Lung microvascular endothelial cell (primary cell): ENCODE measurements at places on chromosomes 3 and 15. TPM values are rescaled to one million over a fixed set of nuclear protein-coding genes. Genes with fewer than 3 reads are reported as not detected.
A peak's percentile ranks its signal among the peaks of the same experiment; 100 is the strongest.

Gene OR5K2
- not detected in 2 replicates for total RNA-seq

Gene APOD
- total RNA-seq: 2.4 and 144 TPM in 2 replicates

Gene TTLL13
- under 0.01 TPM in 2 replicates for total RNA-seq

Gene DISP2
- total RNA-seq: under 0.01 TPM in 2 replicates

Gene CHST14
- 6.1 and 6.7 TPM in 2 replicates for total RNA-seq

Gene CHST2
- 3.7 and 5.4 TPM in 2 replicates for total RNA-seq

DNA sequence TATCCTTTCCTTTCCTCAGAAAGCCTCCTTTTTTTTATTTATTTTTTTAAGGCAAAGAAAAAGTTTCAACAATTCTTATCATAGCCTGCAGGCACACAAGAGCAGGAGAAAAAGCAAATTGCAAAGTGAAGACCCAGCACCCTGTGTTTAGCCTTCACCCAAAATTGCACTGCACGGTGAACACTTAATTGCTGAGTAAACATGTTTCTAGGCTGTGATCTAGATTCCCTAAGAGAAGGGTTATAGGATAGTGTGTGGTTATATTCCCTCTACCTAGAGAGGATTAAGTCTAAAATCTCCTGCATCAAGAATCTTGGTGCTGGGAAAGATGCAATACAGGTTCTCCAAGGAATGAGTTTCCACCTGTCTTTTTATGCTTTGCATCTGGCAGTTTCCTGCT lies 70.2 kb upstream of the BFSP2 start:
- no peak for DNase-seq

DNA sequence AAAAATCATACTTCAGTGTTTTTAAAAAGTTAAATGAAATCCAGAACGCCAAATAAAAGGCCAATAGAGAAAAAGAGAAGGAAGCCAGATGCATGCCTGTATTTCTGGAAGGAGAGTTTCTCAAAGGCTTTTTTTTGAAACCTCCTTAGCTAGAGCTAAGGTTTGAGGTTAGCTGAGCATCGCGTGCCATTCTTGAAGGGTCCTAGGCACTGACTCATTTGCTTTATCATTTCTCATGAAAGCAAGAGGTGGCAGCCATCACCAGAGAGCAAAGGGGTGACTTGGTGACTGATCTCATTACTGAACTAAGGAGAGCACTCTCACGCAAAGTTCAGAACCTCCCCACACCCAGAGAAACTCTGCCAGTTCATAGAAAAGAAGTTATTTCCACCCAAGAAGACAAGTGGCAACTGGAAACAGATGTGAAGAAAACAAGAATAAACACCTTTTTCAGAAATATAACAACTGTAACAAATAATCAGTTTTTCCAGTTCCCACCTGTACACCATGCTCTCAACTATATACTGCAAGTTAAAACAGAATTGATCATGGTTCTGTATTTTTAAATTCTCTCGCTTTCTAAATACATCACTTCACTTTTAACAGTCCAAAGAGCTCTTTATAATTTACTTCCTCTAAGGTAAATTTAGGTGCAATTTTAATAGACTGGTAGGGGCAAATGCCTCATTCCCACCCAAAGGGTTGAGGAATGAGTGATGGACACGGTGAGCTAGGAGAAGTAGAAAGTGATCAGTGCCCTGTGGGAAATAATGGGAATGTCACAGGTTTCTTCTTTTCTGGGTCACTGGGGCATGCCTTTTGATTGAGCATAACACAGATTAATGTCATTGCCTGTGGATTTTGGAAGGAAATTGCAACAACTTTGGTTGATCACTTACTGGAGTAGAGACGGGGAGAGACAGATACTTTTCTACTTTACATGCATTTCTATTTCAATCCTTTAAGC lies 24.7 kb downstream of the GPR15 start:
- no peak for DNase-seq

- peak; percentile 68 for DNase-seq
Observed at GRCh38 chr15:39874890-39875549, 45.0 kb downstream of the GPR176 start.

DNA sequence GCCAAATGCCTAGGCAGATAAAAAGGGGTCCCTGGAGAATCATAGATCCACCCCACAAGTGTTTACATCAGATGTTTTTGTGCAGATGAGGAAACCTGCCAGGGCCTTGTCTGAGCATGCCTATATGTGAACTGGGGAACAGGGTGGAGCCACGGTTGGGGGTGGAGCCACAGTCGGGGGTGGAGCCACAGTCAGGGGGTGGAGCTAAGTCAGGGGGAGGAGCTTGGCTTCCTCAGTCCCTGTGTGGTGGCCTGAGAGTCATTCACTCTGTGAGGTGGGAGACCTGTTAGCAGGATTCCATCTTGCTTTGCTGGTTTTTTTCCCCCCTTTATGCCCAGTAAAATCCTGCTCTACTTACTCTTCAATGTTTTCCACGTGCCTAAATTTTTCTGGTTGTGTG lies 57.8 kb upstream of the TGFBR2 start:
- no peak for DNase-seq

DNA sequence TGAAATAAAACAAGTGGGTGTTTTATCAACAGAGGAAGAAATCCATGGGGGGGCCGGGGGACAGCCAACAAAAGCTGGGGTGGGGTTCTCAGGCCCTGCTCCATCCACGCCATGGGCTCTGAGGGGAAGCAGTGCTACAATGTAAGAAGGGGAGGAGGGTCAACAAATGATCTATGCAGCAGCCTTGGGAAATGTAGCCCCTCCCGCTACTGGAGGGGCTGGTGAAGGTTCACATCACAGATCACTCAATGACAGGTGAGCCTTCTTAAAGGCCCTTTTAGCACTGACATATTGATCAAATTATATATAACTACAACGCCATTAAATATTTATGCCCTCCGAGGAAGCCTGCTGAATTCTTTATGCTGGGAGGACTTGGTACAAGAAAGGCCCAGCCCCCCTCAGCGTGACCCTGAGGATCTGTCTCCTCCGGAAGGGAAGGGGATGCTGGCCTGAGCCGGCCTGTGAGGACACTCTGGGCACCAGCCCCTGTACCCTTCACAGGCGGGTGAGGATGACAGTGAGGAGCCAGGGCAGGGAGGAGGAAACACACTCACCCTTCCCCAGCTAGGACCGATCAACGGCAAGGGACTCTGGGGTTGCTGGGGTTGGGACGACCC lies 15.3 kb downstream of the TLE3 start:
- no peak for DNase-seq

DNA sequence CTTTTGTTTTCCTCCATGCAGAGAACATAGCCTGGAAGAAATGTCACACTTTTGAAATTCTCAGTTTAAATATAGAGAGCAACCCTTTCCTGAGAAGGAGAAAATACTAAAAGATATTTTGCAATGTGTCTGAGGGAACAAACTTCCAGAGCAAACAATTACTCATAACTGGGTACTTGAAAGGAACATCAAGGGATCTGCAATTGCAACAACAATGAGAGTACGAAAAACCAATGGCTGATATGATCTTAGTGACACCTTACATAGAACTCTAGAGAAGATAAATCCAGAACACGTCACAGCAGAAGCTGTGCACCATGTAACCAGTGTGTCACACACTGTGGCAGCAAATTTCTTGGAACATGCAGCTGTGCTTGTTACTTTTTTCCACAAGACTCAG lies 14.6 kb upstream of the ARPP21 start:
- DNase-seq: no peak

DNA sequence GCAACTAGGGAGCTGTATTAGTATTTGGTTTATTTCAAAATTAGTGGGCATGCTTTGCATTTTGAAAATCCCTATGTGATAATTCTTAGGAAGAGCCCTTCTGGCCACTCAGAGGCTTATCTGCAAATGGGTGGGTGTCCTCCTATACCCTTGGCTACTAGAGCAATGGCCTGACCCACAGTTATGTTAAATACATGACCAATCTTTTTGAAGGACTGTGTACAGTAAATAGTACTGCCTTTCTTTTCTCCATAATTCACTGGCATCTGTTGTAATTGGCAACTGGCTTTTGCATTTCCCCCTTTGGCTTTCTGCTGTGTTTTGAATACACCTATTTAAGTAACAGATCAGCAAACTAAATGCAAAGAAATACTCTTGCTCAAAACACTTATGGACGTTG lies 175.4 kb downstream of the ANXA2 start:
- no peak for DNase-seq

DNA sequence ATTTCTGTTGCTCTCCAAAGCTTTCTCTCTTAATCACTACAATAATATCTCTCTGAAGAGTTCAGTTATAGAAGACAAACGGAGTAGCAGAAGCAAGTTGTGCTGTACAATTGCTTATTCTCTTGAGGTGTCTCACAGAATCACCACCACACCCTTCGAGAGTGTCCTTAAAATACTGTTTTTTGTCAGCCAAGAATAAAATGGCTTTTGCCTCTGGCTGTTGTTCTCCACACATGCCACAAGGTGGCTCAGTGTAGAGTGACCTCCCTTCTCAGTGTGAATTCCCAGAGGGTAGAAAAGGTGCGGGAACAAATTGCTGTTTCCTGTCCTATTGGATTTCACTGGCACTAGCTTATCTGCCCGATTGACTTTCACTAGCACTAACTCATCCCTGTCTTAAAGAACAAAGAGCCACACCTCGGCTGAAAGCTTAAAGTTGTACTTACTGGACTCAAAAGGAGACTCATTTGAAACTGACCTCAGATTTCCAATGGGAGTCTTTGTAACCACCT lies 134.2 kb upstream of the SATB1 start:
- peak; percentile 3 for DNase-seq
